NCI-H1930 (cell line): ENCODE measurements at places on chromosomes 5 and 9.

DNA sequence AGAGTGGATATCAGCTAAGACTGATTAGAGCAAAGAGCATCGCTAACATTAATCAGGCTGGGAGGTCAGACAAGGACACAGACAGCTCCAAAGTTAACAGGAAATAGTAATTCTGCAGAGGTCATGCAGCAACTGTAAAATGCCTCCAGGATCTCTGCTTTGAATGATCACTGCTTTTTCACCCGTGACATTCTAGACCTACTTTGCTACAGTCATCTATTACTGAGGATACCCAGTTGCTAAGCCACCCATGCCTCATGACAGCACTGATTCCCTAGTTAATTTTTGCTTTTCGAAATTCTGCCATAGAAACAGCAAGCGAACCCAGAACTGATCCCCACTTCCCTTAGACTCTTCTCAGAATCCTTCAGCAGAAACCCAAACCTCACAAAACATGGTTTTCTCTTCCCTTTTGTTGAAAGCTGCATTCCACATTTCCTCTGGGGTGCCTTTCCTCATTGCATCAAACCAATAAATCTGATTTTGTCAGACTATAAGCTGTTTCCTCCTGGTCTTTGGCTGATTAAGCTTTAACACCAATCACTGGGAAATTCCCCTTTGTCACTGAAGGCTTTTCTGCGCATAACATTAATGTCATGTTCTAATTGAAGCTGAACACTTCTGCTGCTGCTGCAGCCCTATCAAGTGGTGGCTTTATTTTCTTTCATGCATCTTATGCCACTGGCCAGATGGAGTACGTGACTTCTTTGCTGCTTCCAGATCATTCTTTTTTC, 201.1 kb upstream of the CHD1 start:
- no peak for DNase-seq

- no peak for DNase-seq
These were observed 8.7 kb downstream of the HNRNPH1 start for GRCh38 chr5:179614745-179615144.

- DNase-seq, result no peak
These were observed 7.2 kb upstream of the TLR4 start for GRCh38 chr9:117697046-117697445.

DNA sequence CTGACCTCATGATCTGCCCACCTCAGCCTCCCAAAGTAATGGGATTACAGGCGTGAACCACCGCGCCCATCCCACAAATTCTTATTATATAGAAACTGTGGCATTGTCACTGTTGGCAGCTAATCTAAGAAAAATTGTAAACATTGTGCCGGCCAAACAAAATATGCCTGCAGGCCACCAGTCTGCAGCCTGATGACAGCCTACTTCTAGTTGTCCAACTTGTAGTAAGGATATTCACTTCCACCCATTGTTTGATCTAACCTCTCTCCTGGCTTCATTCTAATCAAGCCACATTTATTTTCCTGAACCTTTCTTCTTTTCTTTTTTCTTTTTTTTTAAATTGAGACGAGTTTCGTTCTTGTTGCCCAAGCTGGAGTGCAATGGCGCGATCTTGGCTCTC, 13.7 kb upstream of the TMED9 start:
- DNase-seq, result no peak

- DNase-seq, result no peak
These were observed 6.6 kb upstream of the XPA start for GRCh38 chr9:97703437-97704344.
